NB4 (cell line): ENCODE measurements at places on chromosomes 5 and 9.
A peak's percentile ranks its signal among the peaks of the same experiment; 100 is the strongest.

DNA sequence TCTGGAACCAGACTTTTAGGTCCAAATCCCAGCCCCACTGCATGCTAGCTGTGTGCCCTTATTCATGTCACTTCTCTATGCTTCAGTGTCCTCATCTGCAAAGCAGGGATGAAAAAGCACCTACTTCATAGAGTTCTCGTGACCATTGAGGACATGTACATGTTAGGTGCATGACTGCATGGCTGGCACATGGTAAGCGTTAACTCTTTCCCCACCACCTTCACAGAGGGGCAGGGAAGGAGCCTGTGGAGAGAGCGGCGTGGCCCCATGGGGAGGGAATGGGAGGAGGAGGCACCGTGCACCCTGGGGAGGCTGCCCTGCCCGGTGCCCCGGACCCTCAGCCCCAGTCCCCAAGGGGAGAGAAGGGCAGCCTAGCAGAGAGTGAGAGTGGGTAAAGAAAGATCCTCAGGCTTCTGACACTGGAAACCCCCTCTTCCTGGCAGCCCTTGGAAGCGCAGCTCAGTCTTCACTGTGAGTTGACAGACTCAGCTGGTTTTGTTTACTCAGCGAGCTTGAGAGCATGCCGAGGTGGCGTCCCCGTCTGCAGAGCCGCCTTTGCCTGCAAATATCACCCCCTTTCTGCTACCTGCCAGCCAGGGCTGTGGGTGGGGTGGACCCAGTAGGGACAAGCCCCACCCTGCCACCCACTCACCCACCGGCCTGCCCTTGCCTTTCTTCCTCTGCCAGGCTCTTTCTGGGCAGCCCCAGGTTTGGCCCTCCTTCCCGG is 10.6 kb upstream of the ANGPTL2 start:
- DNase-seq, result no peak

- peak; percentile 63 for DNase-seq
Observed at GRCh38 chr5:139574641-139575312, 13.6 kb downstream of the UBE2D2 start.

GRCh38 chr5:150085191-150085912 is 1.0 kb downstream of the CSF1R start:
- no peak for DNase-seq

- no peak for DNase-seq
Observed at GRCh38 chr9:70492319-70492777, 77.9 kb upstream of the KLF9 start.

DNA sequence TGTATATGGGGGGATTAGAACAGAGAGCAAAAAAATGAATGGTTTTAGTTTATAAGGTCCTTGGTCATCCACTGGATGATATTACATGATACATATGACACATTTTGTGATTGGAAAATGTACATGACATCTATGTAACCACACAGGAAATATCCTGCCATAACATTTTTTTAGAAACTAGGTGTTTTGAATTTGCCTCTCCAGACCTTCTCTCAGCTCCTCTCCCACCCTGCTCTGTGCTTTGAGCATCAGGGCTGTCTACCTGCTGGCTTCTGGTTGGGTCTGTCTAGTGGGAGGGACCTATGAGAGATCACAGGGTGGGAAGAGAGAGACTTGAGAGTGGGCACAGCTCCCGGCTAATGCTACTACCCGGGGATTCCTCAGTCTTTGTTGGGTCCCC is 24.4 kb downstream of the AKNA start:
- DNase-seq, result no peak

GRCh38 chr5:105448271-105448670 is 1885.7 kb upstream of the NUDT12 start:
- no peak for DNase-seq

- DNase-seq, result peak; percentile 67
Observed at GRCh38 chr5:139566611-139567010, 5.5 kb downstream of the UBE2D2 start.

DNA sequence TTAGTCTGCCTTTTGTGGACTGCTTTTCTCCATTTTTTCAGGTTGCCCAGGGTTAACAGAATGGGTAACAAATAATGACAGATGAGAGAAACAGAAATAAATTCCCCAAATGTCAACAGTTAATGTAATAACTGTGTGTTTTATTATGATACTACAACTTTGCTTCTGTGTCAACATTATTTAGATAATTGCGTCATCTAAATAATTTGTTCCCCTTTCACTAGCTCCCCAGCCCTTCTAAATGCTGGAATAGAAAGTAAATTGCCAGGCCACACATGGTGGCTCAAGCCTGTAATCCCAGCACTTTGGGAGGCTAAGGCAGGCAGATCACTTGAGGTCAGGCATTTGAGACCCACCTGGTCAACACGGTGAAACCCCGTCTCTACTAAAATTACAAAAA is 53.5 kb downstream of the RNF38 start:
- DNase-seq, result no peak

- DNase-seq, result peak; percentile 61
Observed at GRCh38 chr9:131043087-131043486, 34.1 kb downstream of the LAMC3 start.
